ENCODE measurements at places on chromosomes 4 and X. TPM values are rescaled to one million over a fixed set of nuclear protein-coding genes. Genes with fewer than 3 reads are reported as not detected.

The SH2D1A gene
- not detected for total RNA-seq

The SPANXN5 gene
- not detected for total RNA-seq

The SPANXN4 gene
- not detected for total RNA-seq

The TMEM31 gene
- total RNA-seq, result not detected

DNA sequence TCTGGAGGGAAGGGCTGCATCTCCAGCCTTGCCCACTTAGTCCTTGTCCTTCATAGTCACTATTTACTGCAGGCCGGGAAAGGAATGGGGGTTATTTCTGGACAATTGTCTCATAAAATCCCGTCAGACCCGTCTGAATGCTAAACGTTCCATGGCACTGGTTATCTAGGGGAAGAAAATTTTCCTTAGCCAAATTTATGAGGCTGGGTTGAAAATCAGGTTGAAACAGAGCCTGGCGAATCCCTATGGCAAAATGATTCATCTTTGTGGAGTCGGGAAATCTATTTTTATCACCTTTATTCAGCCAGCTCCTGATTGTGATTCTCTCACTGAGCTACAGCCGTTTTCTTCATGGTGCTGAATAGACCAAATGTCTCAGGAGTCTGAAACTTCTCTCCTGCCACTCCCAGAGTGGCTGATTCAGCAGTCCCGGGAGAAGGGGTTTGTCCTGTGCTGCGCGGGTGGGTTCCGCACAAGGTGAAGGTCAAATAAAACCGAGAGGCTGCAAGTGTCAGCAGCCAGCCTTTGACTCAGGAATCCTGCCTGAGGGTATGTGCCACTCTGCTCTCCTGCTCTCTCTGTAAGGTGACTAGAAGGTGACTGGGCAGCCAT lies 1.0 kb downstream of the LIMCH1 start:
- peak; percentile 35 for DNase-seq

GRCh38 chr4:16268290-16268689 lies 42.0 kb upstream of the TAPT1 start:
- DNase-seq, result no peak

DNA sequence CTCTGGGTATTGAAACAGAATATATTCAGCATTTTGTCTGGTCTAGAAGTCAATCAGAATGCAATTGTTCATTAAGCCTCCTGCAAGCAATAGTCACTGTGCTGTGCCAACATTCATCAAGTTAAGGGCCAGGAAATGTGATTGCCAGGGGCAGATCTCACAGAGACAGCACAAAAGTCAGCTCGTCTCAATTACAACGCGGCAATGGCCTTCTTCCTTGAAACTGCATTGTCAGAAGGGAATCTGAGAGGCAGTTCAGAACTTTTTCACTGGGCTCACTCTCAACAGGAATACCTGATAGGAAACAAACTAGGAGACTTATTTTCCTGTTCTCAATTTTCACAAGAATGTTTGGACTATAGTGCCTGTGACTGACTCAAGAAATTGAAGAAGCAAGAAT lies 131.1 kb upstream of the NR3C2 start:
- DNase-seq, result no peak

- no peak for DNase-seq
Observed at GRCh38 chr4:182582245-182582644, 334.9 kb downstream of the DCTD start.

DNA sequence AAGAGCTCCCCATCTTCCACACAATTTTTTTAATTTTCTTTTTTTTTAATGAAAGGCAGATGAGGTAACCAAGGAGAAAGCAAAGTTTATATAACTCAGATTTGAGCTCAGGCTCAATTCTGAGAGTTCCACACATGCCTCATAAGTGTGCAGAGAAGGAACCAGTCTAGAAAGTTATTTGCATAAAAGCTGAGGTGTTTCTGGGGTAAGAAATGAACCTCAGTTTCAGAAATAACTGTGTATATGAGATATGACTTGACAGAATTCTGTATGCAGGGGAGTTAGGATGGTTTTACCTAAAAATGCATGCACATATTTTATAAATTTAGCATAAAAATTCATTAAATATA lies 51.3 kb downstream of the DTHD1 start:
- DNase-seq, result no peak

DNA sequence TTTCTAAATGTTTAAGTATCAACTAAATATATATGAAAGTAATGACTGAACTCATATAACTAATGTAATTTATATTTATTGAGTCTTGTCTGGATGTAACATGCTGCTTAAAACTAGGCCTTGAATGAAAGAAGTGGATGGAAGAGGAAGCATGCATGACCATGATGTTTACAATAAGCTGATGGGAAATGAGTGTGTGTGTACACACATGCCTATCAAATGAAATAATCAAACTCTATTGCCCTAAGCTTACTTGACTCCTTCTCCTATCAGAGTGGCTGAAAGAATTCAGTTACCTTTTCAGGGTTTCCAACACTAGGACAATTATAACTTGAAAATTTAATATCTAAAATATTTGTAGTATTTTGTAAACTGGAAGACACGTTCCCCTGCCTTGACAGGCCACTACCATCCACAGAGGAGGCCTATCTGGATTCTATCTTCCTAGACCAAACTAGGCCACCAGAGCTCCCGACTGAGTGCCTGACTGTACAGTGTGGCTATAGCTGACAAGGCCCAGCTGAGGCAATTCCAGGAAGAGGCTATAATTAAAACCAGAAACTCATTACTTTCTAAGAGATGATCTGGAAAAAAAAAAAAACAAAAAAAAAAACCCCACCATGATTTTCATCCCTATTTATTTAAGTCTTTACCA lies 7.6 kb downstream of the ARSJ start:
- no peak for DNase-seq
